ENCODE measurements at places on chromosomes 7 and 10.

- DNase-seq = no peak
Measured at GRCh38 chr7:102897211-102897631, 15.6 kb upstream of the LRRC17 start.

- DNase-seq = no peak
Measured at GRCh38 chr10:73247509-73248258, 629 bp upstream of the DNAJC9 start.

DNA sequence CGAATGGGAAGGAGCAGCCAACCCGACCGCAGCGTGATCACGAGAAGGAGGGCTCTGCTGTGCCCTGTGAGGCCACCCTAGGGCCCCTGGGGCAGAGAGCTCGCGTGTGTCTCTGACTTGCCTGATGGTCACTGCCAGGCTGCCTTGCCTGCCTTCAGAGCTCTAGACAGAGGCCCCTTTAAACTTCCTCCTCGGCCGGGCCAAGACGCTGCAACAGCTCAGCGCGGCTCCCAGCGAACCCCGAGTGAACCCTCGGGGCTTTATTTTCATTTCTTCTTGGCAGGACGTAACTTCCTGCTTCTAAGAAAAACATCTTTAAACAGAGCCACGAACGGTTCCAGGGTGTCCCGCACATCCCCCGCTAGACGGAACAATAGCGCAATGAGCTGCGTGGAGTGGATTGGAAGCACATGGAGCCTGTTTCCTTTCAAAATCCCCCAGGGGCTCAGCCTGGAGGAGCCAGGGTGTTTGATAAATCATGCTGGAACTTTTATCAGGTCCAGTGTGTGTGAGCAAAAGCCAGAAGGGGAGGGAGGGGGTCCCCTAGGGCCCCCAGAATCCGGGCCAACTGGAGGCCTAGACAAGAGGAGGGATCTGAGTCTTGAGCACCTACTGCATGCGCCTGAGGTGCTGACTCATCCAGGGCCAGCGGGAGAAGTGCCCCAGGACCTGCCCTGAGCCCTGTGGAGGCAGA, 134.1 kb upstream of the GDF10 start:
- peak; percentile 23 for DNase-seq

- no peak for DNase-seq
Measured at GRCh38 chr10:12755075-12755474, 246.4 kb downstream of the CCDC3 start.

- no peak for DNase-seq
Measured at GRCh38 chr10:49319206-49319605, 20.2 kb downstream of the C10orf71 start.

GRCh38 chr7:299628-300027, 9.7 kb downstream of the FOXL3 start:
- no peak for DNase-seq

DNA sequence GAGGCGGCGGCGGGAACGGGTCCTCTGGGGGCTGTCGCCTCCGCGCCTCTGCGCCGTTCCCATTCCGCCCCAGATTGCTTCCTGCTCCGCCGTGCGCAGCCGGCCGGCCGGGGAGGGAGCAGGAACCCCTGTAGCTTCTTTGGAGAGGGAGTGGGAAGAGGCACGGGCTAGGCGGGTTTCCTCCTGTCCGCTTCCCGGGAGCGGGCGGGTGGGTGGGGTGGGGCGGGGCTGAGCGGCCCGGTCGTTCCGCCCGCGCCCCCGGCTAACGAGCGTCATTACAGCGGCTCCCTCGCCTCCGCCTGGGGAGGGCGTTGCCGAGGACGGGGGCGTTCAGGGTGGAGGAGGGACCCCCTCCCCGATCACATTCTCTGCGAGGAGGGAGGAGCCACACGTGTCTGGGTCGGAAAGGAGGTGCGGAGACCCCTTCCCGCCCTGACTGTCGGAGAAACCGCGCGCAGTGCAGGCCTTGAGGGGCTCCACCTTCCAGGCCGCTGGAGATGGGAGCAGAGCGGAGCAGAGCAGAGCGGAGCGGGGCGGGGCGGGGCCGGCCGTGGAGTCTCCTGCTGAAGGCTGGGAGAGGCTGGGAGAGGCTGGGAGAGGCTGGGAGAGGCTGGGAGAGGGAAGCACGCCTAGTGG, 39.7 kb downstream of the AGAP3 start:
- DNase-seq = no peak

GRCh38 chr7:107596881-107597581, 17.0 kb downstream of the BCAP29 start:
- no peak for DNase-seq
